ENCODE measurements at places on chromosomes 2 and 18.
A peak's percentile ranks its signal among the peaks of the same experiment; 100 is the strongest.

- DNase-seq = peak; percentile 87
These were observed 45.1 kb downstream of the PIEZO2 start for GRCh38 chr18:11104307-11104706.

DNA sequence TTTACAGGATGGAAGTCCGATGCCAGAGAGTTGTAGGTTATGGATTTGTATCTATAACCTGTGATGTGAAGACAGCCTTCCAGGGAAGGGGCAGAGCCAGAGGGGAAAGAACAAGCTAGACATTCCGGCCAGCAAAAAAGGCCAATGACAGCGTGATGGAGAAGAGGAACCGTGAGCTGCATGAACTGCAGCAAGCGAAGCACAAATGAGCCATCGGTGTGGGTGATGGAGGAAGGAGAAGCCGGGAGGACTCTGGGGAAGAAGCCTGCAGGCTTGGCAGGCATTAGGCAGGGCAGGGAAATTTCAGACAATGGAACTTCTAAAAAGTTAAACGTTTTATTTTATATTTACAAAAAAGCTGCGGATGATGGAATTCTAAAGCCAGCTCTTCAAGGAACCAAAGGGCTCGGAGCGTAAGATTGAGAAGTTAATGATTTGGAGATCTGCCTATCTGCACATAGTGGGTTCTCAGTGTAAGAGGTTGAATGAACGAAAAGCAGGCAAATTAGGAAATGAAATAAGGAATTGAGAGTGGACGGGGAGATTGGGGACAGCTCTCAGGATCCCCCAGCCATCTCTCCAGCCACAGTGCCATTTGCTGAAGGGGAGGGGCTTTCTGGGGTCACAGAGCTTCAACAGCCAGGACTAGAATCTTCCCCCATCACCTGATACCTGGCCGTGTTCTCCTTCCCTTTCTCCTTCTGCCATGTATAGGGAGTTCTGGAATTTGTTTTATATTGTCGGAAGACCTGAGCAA lies 28.4 kb downstream of the NGEF start:
- DNase-seq = peak; percentile 26

DNA sequence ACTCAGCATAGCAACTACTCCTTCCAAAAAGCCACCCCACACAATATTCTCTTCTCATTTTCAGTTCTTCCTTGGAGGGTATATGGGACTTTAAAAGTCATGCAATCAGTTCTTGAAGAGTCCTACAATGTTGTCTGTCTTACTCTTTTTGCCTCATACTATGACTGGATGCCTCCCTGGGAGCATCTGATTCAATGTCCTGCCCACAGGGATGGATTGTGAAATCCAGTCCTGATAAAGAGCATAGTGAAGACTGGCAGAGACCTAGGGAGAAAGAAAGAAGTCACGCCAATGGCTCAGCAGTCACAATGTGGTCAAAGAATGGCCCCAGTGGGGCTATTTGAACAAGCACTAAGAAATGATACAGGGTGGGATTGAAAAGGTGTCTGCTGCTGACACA lies 155.1 kb upstream of the SERPINE2 start:
- DNase-seq = no peak

GRCh38 chr18:404061-404636 lies 96.4 kb downstream of the COLEC12 start:
- DNase-seq = no peak

- no peak for DNase-seq
These were observed 18.7 kb upstream of the ACKR3 start for GRCh38 chr2:236550701-236551465.

- no peak for DNase-seq
These were observed 1435.4 kb upstream of the LRRTM1 start for GRCh38 chr2:81739966-81740365.
